NCI-H1436 treated with DMSO at 0.1 percent for 48 hours (cell line): ENCODE measurements at places on chromosomes 16 and 17.

- no peak for DNase-seq
These were observed 14.4 kb downstream of the CDIPT start for GRCh38 chr16:29848420-29849297.

GRCh38 chr17:9009737-9010136 is 11.6 kb upstream of the NTN1 start:
- no peak for DNase-seq

DNA sequence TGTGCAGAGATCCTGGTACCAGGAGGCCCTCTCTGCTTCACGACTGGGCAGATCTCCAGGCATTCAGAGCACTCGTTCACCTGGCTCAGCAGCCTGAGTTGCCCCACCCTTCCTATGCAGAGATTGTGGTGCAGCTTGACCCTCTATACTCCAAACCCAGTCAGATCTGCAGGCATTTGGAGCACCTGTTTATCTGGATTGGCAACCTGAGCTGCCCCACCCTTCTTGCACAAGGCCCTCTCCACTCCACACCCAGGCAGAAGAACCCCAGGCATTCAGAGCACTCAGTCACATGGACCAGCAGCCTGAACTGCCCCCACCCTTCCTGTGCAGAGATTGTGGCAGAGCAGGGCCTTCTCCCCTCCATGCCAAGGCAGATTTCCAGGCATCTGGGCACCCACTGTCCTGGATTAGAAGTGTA is 88.4 kb upstream of the CDH5 start:
- DNase-seq = no peak

DNA sequence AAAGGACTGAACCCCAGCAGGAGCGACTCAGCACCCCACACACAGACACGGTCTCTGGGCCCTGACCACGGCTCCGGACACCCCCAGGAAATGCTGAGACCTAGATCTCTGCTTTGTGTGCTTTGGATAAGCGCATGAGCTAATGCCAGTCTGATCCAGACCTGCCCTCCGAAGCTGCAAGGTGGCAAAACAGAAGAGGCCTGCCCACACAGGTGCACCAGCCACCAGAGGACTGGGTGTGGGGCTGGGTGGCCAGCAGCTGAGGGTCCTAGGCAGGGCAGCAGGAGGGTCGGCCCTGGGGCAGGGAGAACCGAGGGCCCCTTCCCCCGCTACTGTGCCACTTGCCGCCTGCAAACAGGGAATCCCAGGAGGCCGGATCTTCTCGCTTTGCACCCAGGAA is 30.7 kb upstream of the EIF1 start:
- DNase-seq = no peak

- DNase-seq = no peak
These were observed 104.4 kb downstream of the VPS53 start for GRCh38 chr17:610276-610675.

DNA sequence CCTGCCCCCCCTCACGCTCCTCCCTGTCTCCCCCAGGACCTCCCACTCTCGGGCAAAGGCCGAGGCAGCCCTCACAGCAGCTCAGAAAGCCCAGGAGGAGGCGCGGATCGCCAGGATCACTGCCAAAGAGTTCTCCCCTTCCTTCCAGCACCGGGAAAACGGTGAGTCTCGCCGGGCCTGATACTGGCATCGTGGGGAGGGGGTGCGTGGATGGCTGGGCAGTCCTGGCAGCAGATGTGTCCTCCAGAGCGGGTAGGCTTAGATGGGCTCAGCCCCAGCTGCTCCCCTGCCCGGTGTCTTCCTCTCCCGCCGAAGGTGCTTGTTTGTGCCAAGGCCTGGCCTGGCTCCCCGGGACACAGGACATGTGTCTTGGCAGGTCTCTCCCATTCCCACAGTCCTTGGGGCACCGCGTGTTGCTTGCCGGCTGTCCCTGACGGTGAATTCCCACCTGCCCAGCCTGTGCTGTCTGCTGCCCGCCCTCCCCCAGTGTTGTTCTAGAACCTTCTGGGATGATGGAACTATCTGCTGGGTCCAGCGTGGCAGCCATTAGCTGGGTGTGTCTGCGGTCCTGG is 81.6 kb downstream of the KLHDC4 start:
- DNase-seq = no peak

DNA sequence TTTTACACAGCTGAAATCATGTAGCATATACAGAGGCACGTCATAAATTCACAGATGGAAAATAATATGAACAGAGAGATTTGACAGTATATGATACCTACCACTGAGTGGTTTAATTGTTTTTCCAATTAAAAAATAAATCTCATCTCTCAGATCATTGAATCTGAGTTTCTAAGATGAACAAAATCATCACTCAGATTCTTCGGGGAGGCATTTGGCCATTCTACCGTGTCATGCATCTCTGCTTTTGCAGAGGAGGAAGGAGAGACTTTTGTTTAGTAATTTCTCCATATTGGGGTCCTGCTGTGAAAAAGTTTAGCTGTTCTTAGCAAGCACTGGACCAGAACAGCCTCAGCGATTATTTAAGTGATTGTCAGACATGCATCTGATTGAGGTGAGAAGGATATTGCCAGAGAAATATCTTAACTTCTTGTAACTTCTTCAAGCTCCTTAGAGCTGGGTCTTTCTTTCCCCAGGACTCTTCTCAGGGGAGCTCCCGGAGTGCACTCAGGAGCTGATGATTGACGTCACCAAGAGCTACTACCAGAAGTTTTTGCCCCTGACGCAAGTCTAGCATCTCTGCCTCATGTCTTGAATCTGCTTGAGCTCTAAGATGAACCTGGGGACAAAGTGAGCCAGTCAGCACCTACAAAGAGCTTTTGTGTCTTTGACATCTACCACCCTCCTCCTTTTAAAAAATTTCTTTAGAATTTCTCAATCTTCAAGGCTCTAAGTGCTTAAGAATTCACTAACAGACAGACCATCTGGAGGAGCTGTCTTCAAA is 11.9 kb upstream of the PLK1 start:
- DNase-seq = no peak

DNA sequence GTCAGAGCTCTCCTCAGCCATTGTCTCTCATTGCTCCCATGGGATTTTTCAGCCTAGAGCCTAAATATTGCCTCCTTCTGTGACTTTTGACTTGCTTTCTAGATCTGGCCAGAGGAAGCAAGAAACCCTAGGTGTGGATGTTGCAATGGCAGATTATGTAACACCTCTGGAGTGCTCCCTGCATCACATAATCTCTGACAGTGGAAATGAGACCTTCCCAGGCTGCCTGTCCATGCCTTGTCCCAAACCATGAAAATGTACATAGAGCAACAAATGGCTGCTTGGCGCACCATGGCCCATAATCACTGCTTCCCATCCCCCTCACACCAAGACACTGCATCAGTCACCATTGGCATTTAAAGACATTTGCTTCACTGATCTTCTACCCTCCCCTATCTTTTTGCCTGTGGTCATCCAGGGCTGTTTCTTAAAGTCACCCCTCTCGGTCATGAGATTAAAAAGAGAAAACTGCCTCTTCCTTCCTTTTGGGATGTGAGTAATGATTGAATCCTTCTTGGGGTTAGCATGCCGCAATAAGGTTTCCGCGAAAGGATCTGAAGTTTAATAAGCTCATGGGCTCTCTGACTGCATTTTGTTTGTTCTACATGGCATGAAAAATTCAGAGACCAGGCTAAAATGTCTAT is 34.2 kb upstream of the CCL2 start:
- DNase-seq = no peak
